ENCODE measurements at places on chromosomes 5 and 9.

- peak; percentile 23 for DNase-seq
These were observed 860 bp upstream of the MARCHF6 start for GRCh38 chr5:10352430-10353240.

- no peak for DNase-seq
These were observed 899 bp upstream of the RAPGEF6 start for GRCh38 chr5:131635684-131636572.

- no peak for DNase-seq
These were observed 416.4 kb downstream of the EFNA5 start for GRCh38 chr5:107254214-107254901.

GRCh38 chr9:95796029-95796428 lies 79.5 kb upstream of the ERCC6L2 start:
- no peak for DNase-seq

GRCh38 chr9:125842242-125842641 lies 95.1 kb downstream of the PBX3 start:
- no peak for DNase-seq

DNA sequence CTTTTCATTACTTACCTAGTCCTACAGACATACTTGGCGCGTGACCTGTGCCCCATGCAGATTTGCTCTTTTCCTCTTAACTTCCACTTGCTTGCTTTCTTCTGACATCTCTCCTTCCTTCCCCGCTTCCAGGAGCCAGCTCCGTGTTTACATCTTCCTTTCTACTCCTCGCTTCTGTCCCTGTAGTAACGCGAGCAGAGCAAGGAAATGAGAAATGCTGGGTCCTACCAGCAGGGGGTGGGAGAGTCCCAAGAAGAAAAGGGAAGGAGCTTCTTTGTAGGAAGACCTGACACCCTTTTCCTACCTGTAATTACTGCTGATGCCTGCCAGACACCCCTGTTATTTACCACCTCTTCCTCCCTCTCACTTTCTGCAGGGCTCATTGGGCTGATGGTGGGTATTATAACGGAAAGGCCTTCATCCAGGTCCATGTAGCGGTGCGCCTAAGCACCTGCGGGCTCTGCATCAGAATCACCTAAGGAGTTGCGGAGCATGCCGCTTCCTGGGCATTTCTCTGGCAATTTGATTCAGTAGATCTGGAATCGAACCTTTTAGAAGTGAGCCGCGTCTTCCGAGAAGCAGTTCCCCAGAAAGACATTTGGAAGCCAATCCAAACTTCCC lies 1260.8 kb upstream of the WWC1 start:
- DNase-seq, result no peak

GRCh38 chr5:59840200-59840601 lies 53.3 kb downstream of the PDE4D start:
- DNase-seq, result no peak

- DNase-seq, result no peak
These were observed 103.1 kb upstream of the MPDZ start for GRCh38 chr9:13382595-13382994.

- no peak for DNase-seq
These were observed 79.6 kb downstream of the TLR4 start for GRCh38 chr9:117783828-117784227.

- DNase-seq, result no peak
These were observed 60.1 kb downstream of the VCAN start for GRCh38 chr5:83531661-83532060.

DNA sequence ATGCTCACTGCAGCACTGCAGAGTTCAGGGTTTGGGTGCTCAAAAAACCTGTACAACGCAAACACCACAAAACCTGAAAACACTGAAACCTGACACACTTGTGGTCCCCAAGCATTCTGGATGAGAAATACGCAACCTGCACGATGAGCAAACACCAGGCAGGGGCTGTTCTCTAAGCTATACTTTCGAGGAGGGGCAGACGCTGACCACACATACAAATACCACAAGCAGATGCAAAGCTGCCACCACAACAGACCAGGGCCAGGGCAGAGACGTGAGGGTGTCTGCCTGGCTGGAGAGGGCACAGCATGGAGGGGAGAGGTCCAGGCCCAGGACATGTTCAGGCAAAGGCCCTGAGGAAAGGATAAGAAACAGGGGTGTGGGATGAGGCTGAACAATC lies 23.0 kb downstream of the BARHL1 start:
- DNase-seq, result no peak

DNA sequence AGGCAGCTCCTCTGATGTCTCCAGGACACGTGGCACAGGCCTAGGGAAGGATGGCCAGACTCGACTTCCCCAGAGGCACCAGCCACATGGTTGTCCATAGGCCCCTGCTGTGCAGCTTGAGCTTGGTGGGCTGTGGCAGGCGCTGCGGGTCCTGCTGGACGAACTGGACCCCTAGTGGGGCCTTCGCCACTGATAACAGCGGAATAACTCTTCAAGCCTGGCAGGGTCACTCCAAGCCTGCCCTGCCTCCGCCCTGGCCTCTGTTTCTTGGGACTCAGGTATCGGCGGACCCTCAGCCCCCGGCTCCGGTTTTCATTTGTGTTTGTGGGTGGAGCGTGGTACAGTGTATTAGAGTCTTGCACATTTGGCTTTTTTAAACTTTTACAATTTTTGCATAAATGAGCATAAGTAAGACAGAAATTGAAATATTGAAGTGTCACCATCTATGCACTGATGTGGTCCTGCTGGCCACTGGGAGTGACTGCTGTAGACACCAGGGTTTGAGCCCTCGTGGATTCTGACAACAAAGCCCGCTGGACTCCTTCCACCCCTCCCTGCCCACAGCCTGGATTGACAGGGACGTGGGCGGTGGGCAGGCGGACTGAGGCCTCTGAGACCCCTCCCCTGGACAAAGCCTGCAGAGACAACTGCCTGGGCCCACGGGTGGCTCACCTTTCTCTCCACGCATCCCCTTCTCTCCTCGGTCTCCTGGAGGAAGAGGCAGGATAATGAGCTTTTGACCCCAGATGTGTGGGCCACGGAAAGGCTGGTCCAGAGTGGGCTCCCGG lies 3.8 kb downstream of the FCN1 start:
- no peak for DNase-seq

DNA sequence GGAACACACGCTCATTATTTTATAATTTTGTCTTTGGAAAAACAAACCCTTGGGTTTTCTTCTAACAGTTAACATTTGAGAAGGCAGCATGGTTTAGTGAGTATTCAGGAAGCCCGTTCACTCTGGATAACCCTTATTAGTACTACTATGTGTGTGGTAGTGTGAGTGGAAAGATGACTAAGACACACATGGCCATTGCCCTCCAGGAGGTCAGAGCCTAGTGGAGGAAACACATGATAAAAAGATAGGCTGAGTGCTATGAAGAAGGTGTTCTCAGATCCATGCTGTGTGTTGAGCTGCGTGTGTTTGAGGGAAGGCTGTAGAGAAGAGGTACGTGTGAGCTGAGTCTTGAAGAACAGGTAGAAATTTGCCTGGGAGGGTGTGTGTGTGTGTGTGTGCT lies 8.4 kb downstream of the C5orf47 start:
- no peak for DNase-seq

DNA sequence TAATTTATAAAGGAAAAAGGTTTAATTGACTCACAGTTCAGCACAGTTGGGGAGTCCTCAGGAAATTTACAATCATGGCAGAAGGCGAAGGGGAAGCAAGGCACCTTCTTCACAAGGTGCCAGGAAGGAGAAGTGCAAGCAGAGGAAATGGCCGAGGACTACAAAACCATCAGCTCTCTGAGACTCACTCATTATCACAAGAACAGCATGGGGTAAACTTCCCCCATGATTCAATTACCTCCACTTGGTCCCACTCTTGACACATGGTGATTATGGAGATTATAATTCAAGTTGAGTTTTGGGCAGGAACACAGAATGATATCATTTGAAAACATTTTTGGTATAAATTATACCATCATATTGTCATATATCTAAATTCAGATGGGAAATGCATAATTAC lies 934.7 kb downstream of the CDH12 start:
- no peak for DNase-seq

- DNase-seq, result no peak
These were observed 69.8 kb upstream of the TNFSF8 start for GRCh38 chr9:115000217-115000639.

GRCh38 chr5:9467199-9468059 lies 78.4 kb downstream of the SEMA5A start:
- DNase-seq, result no peak

DNA sequence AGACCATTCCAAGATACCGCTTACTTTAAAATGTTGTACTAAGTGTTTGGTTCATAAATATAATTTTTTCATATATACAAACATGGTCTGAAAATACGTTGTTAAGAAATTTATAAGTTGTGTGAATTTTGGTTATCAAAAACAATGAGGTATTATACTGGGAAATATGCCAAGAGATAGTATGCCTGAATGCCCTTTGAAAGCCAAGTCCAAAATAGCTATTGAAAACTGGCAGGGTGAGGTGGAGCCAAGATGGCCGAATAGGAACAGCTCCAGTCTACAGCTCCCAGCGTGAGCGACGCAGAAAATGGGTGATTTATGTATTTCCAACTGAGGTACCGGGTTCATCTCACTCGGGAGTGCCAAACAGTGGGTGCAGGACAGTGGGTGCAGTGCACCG lies 533.5 kb downstream of the ZNF608 start:
- no peak for DNase-seq

- no peak for DNase-seq
These were observed 26.9 kb upstream of the RAPGEF6 start for GRCh38 chr5:131661933-131662332.

DNA sequence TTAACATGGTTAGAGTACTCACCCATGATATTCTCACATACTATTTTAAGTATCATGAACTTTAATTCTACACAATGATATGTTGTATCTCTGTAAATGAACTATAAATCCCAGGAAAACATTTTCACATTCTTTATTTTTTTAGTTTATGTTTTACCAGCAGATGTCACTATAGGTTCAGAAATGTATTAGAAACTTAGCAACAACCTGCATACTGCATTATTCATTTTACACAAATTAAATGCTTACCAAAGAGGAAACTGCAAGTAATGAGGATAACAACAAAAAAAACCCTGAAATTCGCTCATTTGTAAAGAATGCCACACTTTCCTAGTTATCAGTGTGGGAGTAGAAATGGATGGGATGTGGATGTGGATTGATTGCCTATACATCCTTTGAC lies 217.5 kb upstream of the OTULINL start:
- DNase-seq, result no peak

DNA sequence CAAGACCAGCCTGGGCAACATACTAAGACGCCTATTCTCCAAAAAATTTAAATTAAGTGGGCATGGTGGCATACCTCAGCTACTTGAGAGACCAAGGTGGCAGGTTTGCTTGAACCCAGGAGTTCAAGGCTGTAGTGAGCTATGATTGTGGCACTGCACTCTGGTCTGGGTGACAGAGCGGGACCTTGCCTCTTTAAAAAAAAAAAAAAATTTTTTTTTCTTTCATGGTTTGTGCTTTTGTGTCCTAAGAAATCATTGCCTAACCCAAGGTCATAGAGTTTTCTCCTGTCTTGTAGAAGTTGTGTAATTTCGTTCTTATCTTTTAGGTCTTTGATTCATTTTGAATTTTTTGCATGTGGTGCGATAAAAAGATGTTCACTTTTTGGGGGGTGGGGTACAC lies 12.3 kb downstream of the GPBP1 start:
- DNase-seq, result no peak

- no peak for DNase-seq
These were observed 4.8 kb upstream of the SLC2A8 start for GRCh38 chr9:127392166-127392565.

GRCh38 chr5:166781737-166782136 lies 1509.7 kb upstream of the WWC1 start:
- no peak for DNase-seq

GRCh38 chr5:74122979-74123590 lies 497.1 kb downstream of the ARHGEF28 start:
- no peak for DNase-seq

DNA sequence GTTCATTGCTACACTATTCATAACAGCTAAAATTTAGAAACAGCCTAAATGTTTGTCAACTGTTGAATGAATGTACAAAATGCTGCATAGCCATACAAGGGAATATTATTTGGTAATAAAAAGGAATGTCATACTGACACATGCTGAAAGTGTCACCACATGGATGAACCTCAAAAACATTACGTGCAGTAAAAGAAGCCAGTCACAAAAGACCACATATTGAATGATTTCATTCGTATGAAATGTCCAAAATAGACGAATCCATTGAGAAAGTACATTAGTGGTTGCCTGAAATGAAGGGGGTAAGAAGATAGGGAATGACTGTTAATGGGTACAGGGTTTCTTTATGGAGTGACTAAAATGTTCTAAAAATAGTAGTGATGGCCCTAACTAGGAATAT lies 11.6 kb upstream of the ECM2 start:
- no peak for DNase-seq

- no peak for DNase-seq
These were observed 97.0 kb downstream of the DRD1 start for GRCh38 chr5:175347027-175347426.

- no peak for DNase-seq
These were observed 14.5 kb downstream of the SH3GLB2 start for GRCh38 chr9:129013674-129014073.

- no peak for DNase-seq
These were observed 158.5 kb downstream of the TRPM6 start for GRCh38 chr9:74729136-74729695.

DNA sequence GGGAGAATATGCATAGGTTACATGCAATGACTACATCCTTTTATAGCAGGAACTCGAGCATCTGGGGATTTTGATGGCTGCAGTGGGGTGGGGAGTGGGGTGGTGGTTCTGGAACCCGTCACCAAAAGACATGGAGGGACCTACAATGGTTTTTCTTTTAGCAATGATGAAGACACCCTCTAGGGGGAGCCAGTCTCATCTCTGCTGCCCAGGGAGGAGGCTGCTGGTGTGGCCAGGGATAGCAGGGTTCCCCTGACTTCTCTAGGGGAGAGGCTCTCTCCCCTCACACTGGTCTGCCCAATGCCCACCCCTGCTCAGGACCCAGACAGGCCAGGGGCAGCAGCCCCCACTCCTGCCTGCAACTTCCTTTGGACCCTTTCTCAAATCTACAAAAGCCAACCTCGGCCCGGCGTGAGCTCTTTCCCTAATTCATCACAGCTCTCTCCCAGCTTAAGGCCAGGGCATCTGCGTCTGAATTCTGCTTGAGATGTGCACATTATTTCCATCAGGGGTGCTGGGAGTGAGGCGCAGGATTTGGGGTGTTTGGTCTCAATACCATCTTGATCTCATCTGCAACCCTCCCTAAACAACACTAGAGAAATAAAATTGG lies 73.6 kb upstream of the RETREG1 start:
- no peak for DNase-seq

- DNase-seq, result no peak
These were observed 204.9 kb upstream of the NREP start for GRCh38 chr5:111961862-111962261.
